D721Med (cell line): ENCODE measurements at places on chromosomes 1 and 21.

- DNase-seq, result no peak
Observed at GRCh38 chr1:107451715-107452114, 310.9 kb downstream of the NTNG1 start.

DNA sequence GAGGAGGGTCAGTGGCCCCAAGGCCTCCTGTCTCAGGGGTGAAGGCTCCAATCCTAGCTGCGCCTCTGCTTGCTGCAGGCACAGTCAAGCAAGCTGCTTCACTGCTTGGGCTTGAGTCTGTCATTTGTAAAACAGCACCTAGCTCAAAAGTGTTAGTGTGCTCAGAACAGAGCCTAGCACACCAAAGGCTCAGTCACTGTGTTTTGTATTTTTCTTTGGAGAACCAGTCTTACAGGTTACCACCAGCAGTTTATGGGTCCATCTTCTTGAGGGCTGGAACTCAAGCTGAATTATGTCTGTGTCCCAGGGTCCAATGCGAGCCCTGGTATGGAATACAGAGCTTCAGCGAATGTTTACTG lies 113.6 kb downstream of the DMRTB1 start:
- DNase-seq, result no peak

- no peak for DNase-seq
Observed at GRCh38 chr1:223473601-223474344, 80.6 kb downstream of the CCDC185 start.

- no peak for DNase-seq
Observed at GRCh38 chr1:63429281-63429680, 61.9 kb downstream of the ALG6 start.

DNA sequence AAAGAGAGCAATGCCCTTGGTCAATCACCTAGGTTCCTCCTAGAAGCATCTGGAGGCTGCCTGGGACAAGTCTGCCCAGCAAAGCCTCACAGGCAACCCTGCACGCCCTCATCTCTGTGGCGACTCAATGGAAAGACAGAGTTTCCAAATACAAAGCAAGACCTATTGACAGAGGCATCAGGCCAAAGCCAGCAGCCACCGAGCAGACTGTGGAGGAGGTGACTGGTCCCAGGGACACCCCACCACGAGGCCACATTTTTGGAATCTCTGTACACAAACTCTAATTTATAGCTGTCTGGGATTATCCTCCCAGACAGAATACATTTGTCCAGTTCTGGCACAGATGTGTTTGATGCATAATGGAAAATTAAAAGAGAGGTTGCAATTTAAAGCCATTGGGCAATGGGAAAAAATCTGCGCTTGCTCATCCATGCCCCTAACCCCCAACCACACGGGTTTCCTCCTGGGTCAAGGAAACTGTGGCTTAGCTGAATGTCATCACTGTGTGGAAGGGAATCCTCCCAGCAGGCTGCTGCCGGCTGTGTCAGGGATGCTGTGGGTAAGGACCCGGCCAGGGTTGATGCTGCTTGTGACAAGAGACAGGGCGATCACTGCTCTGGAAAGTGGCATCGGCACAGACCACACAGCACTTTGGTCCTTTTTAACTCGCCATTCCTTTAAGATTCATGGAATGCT lies 14.3 kb downstream of the TSPAN2 start:
- DNase-seq, result no peak

DNA sequence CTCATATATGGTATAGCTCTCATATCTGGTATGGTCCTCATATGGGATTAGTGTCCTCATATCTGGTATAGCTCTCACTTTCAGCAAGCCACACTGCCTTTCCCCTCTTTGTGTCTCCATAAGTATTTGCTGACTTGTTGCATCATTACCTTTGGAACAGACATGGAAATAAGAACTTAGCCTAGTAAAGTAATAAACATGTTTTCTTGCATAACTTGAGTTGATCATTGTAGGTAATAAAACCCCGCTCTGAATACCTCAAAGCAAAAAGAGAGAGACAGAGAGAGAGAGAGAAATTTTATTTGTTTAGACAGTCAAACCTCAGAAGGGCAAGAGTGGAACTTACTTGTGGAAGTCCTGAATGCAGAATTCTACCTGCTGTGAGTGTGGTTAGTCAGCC lies 170.3 kb downstream of the GREM2 start:
- no peak for DNase-seq

- DNase-seq, result no peak
Observed at GRCh38 chr1:50349242-50349565, 74.0 kb downstream of the DMRTA2 start.

GRCh38 chr1:185500001-185500626 lies 183.1 kb upstream of the IVNS1ABP start:
- DNase-seq, result no peak

GRCh38 chr1:20212685-20213331 lies 26.5 kb upstream of the PLA2G2C start:
- no peak for DNase-seq

DNA sequence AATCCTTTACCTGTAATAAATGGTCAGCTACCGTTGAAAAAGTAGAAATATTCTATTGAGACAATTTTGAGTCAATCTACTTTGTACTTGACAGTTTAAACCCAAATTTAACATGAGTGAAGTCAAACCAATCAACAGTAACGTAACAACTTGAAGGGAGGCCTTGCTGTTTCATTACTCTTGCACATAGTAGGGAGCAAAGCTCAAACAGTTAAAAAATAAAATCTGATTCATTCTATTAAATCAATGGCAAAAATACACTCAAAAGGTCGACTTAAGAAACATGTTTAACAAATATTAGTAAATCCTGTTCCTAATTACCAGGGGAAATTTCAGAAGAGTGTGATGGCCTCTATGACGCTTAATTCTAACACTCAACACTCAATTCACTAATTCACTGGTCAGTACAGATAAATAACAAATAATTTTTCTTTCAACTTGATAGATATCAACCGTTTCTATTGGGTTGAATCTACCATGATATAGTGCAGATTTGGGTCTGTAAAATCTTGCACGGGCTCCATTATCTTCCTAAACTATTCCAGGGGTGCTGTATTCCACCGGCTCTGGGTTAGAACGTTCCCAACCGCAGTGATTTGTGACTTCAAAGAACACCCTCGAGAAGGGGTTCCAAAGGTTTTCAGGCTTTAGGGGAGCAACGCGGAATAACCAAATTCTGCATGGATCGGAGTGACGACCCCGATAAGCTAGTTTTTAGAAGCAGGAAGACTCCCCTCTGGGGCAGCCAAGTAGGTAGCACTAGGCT lies 1.4 kb downstream of the TARBP1 start:
- no peak for DNase-seq

DNA sequence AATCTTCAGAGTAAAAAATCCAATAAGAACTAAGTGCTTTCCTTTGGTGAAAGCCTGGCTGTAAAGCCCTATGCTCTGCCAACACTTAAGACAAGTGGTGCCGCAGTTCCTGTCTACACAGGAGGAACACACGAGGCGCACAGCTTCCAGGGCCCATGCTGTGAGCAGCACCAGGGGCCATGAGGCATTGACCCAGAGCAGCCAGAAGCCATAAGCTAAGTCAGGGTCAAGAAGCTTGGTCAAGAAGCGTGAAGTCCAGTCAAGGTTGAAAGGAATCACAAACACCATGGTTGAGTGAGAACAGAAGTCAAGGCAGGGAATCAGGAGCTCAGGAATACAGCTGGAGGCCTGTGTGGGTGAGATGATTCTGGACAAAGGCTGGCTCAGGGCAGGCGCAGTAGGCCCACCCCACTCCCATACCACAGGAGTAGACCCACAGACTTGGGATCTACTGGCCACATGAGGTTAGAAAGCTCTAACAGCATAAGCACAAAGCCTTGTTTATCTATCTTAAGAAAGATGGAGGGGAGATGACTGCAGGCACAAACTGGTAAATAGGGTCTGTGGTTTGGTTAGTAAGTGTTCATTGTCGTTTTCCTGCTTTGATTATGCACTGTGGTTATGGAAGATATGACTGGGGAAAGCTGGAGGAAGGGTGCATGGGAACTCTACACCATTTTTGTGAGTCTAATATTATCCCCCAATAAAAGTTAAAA lies 42.9 kb upstream of the RCAN3 start:
- DNase-seq, result no peak

DNA sequence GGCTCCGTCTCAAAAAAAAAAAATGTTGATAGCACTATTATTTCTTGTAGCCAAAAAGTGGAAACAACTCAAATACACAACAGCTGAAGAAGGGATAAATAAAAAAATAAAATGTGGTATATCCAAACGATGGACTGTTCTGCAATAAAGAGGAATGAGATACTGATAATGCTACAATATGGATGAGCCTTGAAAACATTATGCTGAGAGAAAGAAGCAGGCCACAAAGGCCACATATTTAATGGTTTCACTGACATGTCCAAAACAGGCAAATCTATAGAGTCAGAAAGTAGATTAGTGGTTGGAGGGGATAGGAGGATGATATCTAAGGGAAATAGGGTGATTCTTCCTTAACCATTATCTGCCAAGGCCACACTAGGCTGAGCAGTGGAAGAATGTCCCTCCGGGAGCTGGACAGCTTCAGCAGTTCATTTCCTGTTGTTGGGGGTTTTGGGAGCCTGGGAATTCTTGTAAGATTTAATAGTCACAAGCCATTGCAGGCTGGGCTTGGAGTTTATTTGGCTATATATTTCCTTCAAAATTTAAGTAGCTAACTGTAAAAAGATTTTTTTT lies 53.5 kb downstream of the ST3GAL3 start:
- DNase-seq, result no peak

DNA sequence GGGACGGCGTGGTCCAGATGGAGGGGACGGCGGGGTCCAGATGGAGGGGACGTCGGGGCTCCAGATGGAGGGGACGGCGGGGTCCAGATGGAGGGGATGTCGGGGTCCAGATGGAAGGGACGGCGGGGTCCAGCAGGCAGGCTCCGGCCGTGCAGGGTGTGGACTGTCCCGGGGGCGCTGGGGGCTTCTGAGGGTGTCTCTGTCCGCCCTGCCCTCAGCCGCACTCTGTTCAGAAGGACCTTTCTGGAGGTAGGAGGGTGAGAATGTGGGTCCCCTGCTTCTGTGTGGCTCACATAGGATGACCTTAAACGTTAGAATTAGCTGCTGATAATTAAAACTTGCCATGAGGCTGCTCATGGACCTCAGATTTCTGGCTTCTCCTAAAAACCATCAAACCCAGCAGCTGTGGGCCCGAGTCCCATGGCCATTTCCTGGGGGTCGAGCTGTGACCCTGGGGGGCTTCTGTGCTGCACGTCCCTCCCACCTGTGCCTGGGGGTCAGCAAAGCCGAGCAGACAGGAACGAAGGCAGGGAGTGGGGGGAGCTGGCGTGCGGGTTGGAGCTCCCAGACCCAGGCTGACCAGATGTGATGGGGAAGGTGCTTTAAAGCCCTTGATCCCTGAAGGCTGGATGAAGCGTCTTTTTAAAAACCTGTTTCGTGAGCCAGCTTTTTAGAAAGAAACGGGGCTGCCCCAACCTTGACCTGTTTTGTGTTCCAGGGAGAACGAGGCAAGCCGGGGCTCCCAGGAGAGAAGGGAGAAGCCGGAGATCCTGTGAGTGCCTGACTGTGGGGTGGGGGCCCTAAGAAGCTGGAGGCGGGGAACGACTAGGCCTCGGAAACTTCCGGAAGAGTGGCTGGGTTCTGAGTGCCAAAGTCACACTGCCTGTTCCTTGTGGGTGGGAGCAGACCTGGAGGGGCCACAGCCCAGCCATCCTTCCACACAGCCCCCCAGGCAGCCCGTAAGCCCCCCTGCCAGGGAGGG lies 7.1 kb downstream of the COL6A1 start:
- DNase-seq, result no peak

- DNase-seq, result no peak
Observed at GRCh38 chr1:53644909-53645689, 93.9 kb downstream of the GLIS1 start.

DNA sequence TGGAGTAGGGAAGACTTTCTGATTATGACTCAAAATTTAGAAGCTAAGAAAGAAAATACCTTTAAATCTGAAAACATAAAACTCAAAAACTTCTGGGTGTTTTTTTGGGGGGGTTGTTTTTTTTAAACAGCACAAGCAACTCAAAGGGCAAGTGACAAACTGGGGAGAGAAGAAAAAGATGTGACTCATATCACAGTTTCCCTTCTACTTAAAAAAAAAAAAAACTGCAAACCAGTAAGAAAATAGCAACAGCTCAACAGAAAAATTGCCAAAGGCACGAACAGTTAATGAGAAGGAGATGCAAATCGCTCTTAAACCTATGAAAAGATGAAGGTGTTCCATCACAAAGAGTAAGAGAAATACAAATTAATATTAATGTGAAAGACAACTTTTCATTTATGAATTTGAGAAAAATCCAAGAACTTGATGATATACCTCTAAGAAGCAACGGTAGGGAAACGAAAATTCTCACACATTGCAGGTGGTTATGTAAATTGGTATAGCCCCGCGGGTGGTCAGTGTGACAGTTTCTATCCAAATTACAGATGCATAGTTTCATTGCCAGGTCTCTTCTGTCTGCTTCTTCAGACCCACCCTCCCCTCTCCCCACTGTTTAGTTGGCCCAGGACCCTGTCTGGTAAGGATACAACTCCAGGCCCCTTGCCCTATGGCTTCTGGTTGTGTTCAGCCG lies 9.0 kb downstream of the IFNAR2 start:
- no peak for DNase-seq

DNA sequence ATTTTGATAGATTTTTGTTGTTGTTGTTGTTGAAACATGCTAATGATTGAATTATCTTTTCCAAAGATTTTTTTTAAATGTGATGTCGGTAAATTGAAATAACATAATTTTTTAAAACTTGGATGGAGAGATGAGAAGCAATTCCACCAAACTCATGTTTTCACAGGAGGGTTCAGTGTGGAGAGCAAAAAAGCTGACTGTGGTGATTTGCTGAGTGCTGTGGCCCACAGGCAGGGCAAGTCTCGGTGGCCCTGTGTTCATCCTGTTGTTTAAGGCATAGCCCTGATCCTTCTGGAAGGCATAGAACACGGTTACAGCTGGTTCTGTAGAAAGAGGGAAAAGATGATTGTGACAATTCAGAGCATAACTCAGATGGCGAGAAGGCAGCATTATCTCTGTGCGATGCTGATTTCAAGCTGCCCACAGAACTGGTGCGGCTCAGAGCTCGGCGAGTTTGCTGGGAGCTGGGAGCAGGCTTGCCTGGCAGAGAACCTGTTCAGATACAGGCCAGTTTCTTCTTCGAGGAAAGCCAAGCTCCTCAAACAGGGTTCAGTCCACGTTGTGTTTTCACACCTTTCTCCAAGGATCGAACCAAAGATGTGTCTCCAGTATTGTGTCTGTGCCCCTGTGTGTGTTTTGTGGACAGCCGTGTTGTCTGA lies 127.1 kb downstream of the HUNK start:
- no peak for DNase-seq

- no peak for DNase-seq
Observed at GRCh38 chr1:223331929-223332328, 32.0 kb downstream of the SUSD4 start.

DNA sequence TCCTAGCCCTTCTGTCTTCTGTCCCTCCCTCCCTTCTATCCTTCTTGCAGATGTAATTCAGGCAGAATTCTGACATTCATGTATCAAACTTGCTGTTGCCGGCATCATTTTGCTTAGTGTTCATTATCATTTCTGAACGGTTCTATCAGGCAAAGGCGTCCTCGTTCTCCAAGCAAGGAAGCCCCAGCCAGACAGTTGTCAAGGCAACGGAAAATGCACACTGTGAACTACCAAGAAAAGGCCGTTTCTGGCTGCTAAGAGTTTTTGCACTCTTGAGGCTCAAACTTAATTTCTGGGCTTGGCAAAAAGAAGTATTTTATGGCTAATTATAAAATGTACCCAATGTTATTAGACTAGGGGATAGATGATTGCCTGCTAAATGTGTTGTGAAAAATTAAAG lies 164.7 kb upstream of the KCNJ15 start:
- DNase-seq, result no peak
